Stimulated activated naive CD8-positive, alpha-beta T cell treated with anti-CD3 and anti-CD28 coated beads, Interleukin-15, Interleukin-2, amounts not matched to agents 100 U/mL and 50 U/mL, for 24 hours (primary cell): ENCODE measurements at places on chromosomes 12 and 14.

DNA sequence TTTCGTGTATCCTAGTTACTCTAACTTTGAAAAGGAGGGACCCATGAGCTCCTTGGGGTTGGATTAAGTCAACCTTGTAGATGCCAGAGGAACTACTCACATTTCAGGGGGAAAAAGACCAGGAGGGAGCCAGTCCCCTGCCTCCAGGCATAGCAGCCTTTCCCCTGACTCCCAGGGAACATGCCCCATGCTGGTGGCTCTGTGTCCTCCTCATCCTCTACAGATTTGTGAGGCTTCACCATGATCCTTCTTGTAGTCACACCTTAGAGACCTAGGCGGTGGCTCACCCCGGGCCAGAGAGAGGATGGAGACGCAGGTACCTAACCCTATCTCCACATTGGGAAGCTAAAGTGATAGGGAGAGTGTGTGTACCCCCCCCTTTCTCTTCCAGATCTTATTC, 16.0 kb upstream of the PPP1R1A start:
- no peak for DNase-seq

GRCh38 chr12:6307529-6307928, 3.0 kb upstream of the PLEKHG6 start:
- DNase-seq, result no peak

- peak; percentile 63 for DNase-seq
Observed at GRCh38 chr14:69547701-69548348, 26.8 kb downstream of the CCDC177 start.

- DNase-seq, result no peak
Observed at GRCh38 chr12:15212930-15213329, 8.3 kb downstream of the RERG start.
